ENCODE measurements at places on chromosomes 11 and 22.

GRCh38 chr22:44714703-44715350 is 12.8 kb downstream of the PRR5 start:
- no peak for DNase-seq

DNA sequence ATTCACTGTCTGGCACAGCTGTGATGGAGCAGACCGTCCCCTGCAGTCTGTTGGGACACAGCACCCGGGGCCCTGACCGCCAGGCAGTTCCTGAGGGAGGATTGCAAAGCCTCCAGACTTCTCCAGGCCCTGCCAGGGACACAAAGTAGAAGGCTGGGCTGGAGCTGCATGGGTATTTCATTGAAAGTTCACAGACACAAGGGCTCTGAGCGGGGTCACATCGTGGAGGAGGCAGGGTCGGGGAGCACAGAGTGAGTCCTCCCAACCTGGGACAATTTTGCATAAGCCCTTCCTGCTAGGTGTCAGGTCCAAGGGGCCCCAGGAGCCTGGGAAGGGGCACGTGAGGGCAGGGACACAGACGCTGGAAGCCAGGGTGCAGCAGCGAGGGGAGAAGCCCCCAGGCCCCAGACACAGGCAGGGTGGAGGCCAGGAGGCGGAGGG is 15.7 kb downstream of the IFITM10 start:
- DNase-seq = no peak

- DNase-seq = no peak
Observed at GRCh38 chr11:107655602-107656001, 56.3 kb downstream of the SLN start.

DNA sequence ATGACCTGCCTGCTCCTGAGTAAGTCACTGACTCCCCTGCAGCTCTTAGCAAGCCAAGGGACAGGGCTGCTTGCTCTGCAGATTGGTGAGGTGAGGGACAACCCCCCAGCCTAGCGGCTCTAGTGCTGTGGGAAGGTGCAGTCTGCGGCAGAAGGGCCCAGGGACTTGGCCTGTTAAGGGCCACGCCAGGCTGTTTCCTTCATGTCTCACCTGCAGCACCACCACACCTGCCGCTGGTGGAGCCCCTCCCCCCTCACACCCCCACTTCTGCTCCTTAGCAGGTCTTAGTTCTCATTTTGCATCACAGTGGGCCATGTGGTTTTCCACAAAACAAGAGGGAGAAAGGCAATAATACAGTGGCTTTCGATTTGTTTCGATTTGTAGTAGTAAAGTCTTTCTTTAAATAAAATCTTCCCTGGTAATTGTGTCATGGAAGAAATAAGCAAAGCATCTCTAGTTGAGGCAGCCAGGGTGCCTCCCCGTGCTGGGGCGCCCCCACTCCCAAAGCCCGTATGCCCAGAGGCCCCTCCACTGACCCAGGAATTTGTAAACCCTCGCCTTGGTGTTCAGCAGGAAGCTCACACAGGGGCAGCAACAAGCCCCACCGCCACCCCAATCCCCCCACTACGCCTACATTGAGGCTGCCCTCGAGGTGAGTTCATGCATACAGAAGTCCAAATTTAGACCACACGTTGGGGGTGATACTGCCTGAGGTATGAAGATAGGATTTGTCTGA is 86.5 kb upstream of the CLDN5 start:
- DNase-seq = peak; percentile 33

GRCh38 chr11:62504158-62504973 is 42.2 kb downstream of the AHNAK start:
- no peak for DNase-seq

DNA sequence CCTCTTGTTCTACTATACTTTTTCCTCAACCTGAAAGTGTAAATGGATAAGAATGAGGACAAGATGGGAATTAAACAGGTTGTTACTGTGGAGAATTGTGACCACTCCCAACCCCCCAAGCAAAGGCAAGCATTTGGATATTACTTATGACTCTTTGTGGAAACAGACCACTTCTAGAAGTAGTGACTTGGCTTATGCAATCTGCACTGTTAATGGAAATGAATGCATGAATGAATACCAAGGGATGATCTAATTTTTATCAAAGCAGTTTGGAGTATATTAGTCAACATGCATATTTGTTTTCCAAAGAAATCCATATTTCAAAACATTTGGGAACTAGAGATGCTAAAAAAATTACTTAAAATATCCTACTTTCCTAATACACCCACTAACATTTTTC is 35.3 kb downstream of the AMOTL1 start:
- DNase-seq = no peak

Data from stimulated activated CD4-positive, alpha-beta T cell treated with anti-CD3 and anti-CD28 coated beads, Interleukin-12 subunit alpha, Interleukin-12 subunit beta, amount 100 ng/mL, for 24 hours (primary cell).